ENCODE measurements at places on chromosomes 5 and 9. TPM values are rescaled to one million over a fixed set of nuclear protein-coding genes. Genes with fewer than 3 reads are reported as not detected.
A peak's percentile ranks its signal among the peaks of the same experiment; 100 is the strongest.

- DNase-seq = peak; percentile 93
Measured at GRCh38 chr9:128987805-128988204, 40.3 kb downstream of the NUP188 start.

GRCh38 chr5:160438316-160439204 lies 16.9 kb downstream of the PTTG1 start:
- peak; percentile 68 for DNase-seq

DNA sequence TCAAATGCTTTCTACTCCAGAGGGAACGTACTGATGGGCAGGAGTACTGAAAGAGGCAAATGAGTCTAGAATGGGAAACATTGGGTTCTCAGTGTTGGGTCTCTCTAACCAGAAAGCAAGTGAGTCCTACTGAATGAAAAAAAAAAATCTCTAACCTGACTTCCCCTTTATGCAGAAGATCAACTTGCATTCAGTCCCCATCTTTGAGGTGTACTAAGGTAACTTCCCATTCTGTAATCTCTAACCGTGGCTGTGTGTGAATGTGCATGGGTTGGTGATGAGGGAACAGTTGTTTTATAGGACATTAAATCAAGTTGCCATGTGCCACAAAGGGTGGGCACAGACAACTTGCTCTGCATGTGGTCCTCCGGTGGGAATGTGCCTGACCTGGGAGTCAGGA lies 264.6 kb upstream of the CLINT1 start:
- DNase-seq = no peak

DNA sequence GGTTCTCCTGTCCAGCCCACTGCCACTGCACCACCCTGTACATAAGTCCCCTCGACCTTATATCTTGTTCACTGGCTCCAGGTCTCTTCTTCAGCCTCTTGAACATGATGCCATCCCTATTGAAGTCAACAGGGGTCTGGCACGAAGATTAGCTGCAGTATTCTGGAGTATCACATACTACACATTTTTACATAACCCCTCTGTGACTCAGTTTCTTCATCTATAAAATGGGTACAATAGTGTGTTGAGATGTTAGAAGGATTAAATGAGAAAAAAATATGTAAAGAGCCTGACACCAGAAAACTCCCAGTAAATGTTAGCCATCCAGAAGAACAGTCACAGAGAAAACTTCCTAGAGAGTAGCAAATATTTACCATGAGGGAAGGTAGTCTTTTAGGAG lies 98.9 kb downstream of the PIK3R1 start:
- no peak for DNase-seq

DNA sequence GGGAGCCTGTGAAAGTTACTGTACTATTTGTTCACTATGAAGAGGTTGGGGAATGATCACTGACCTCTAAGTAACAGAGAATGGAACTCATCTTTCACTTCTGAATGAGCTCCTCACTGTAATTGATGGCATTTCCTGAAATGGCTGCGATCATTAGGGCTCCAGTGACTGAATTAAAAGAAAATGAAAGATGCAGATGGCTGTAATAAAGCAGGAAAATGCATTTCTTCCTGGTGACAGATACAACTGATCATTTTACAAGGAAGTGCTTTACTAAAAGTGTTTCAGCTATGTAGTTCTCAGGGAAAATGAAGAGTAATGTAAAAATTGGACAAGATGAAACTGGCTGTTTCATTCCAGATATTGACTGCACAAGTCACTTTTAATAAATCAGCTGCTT lies 1200.6 kb upstream of the NUDT12 start:
- DNase-seq = no peak

DNA sequence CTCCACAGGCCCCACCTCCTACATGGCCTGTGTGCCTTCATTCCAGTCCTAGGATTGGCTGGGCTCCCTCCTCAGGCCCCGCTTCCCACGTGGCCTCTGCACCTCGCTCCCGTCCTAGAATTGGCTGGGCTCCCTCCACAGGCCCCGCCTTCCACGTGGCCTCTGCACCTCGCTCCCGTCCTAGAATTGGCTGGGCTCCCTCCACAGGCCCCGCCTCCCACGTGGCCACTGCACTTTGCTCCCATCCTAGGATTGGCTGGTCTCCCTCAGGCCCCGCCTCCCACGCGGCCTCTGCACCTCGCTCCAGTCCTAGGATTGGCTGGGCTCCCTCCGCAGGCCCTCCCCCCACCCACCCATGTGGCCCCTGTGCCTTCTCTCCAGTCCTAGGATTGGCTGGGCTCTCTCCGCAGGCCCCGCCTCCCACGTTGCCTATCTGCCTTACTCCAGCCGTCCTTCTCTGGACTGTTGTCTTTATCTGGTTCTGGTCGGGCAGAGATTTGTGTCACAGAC lies 45.3 kb upstream of the CACNA1B start:
- DNase-seq = no peak

DNA sequence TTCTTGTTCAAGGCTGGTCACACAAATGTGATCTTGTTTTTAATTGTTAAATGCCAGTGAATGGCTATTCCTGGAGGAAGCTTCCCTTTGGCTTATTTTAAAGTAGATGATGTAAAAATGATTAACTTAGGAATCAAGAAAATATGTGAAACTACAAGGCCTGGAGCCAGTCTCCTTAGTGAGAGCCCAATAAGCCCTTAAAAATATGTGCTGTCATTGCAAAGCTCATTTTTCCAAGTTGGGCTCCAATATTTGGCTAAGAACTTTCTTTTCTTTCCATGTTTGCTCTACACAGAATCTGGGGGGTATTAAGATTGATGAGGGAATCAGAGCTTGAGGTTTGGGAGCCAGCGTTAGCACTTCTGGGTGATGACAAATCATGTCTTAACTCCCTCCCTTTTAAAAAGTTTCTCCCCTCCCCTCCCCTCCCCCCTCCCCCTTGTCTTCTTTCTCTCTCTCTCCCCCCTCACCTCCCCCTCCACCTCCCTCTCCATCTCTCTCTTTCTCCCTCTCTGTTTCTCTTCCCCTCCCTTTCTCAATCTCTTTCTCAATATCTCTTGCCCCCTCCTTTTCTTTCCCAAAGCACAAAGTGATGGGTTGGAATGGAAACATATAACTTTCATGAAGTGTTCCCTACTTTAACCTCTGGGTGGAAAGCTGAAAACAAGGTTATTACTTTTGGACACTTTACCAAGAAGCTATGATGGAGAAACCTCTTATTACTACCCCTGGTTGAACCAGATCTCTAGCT lies 86.0 kb downstream of the FBXL7 start:
- DNase-seq = no peak

DNA sequence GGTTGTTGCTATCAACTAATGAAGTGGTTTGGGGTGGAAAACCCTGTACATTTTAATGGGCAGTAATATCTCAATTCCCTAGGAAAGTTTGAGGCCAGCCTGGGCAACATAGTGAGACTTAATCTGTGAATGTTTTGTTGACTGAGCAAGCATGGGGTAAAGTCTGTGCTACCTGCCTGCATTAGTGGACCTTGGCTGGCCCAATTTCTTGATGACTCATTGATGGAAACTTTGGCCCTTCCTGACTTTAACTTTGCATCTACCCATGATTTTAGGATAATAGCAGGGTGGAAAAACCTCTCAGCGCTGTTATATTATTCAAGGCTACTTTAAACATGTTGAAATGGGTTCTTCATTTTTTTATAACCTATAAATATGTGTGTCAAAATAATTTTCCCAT lies 389.4 kb upstream of the RORB start:
- DNase-seq = no peak

DNA sequence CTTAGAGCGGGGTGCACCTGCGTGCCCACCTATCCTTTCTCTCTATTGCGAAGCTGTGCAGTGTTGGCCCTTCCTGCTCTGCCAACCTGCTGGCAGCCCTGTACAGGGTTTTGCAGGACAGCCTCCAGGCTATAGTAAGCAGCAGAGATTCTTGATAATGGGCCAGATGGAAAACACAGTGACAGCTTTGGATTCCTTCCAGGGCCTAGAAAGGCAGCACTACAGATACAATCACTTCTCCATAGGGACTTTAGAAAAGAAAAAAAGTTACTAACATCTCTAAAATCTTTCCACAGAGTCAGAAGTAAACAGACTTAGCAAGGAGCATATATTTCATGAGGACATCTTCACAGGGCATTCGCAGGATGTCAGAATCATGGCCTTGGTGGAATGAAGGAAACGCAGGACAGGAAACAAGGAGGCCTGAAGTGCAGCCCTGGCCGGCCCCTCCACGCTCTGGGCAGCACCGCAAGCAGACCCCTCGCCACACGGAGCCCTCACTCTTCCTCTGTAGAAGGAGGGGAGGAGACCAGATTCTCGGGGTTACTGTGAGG lies 172.1 kb upstream of the GAS1 start:
- DNase-seq = peak; percentile 76

DNA sequence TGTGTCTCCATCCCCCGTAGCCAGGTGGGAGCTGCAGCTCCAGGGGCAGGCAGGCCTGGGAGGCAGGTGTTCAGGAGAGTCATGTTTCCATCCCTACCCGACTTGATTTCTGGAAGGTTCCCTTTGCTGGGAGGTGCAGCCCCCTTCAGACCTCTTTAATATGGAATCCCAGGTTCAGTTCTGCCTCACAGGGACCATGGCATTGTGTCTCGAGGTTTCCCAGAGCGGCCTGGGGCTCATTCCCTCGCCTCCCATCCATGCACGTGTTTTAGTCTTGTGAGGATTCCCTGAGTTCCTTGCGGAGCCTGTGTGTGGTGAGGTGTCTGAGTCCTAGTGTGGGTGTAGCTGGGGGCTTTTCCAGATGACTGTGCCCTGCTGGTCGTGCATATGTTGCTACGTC lies 16.5 kb upstream of the AHRR start:
- DNase-seq = no peak

- DNase-seq = peak; percentile 76
Measured at GRCh38 chr5:140310434-140310833, 7.5 kb upstream of the PFDN1 start.

- DNase-seq = peak; percentile 49
Measured at GRCh38 chr5:5497152-5497788, 74.8 kb downstream of the ICE1 start.

- no peak for DNase-seq
Measured at GRCh38 chr5:176183321-176184074, 54.7 kb upstream of the SIMC1 start.

- no peak for DNase-seq
Measured at GRCh38 chr5:27568811-27569210, 530.4 kb upstream of the CDH9 start.

GRCh38 chr5:142325725-142326479 lies 1.1 kb upstream of the SPRY4 start:
- DNase-seq = peak; percentile 90

DNA sequence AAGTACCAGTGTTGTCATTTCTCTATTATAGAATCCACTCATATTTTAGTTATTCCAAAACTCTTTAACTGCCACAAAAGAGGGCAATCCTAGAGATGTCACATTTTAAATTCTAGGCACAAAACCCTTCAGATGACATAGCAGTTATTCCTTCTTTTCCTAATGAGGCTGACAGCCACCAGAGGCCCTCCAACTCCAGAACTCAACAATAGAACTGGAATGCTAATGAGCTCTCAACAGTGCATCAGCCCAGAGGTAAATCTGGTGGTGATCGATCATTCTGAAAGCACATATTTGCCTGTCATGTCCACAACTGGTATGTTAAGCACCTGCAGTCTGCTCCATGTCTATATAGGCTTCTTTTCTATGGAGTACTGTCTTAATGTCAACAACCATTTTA lies 40.2 kb upstream of the RAB3C start:
- DNase-seq = no peak

- DNase-seq = no peak
Measured at GRCh38 chr9:83526901-83527300, 11.3 kb downstream of the FRMD3 start.

DNA sequence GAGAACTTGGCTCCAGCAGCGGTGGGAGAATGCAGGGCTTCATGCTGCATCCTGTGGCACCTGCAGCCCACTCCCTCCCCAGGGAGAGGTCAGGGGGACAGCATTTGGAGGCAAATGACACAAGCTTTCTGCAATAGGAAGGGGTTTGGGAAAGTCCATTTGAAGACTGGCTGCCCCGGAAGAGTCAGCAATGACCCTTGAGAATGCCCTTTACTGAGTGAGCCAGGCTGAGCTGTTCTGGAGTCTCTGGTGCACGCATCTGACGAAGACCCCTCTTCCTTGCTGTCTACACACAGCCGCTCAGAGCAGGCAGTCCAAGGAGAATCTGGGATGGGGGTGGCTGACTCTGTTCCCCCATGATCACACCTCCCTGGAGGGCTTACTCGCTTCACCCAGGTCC lies 5.5 kb upstream of the NXNL2 start:
- DNase-seq = no peak

- no peak for DNase-seq
Measured at GRCh38 chr5:109788596-109788995, 98.9 kb downstream of the MAN2A1 start.

DNA sequence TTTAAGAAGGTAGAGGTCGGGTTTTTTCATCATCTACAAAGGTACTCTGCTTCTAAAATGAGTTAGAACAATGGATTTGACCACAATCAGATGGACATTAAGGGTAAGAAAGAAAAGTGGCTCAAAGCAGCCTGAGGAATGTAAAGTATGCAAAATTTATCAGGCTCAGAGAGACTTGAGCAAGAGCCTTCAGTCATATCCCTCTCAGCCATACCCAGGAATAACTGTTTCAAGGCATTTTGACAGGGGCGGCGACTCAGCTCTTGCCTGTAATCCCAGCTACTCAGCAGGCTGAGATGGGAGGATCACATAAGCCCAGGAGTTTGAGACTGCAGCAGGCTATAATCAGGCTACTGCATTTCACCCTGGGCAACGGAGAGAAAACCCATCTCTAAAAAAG lies 38.8 kb upstream of the ANXA2R start:
- peak; percentile 79 for DNase-seq

- DNase-seq = no peak
Measured at GRCh38 chr9:112162621-112163413, 12.3 kb downstream of the SUSD1 start.

GRCh38 chr5:143134900-143135299 lies 268.6 kb downstream of the NR3C1 start:
- DNase-seq = no peak

Gene GABRA6
- total RNA-seq = not detected

Gene PDE4D
- total RNA-seq = 14.9 TPM

Gene DNAH5
- total RNA-seq = 2.2 TPM

Gene CBY3
- not detected for total RNA-seq

Gene SPATA31E1
- total RNA-seq = not detected

Gene NUTM2F
- not detected for total RNA-seq

Gene DOCK2
- 68.9 TPM for total RNA-seq

Gene FGF10
- total RNA-seq = 0.16 TPM

Gene SPEF2
- total RNA-seq = 15.6 TPM

Gene SLC1A1
- total RNA-seq = 1.7 TPM

Gene FAM200C
- 17.9 TPM for total RNA-seq

Gene SLC36A2
- total RNA-seq = not detected

Gene FCN1
- not detected for total RNA-seq

Gene ST8SIA4
- total RNA-seq = 0.07 TPM

Gene CMYA5
- 0.16 TPM for total RNA-seq

Gene DCTN4
- total RNA-seq = 68.0 TPM

Gene CCL28
- not detected for total RNA-seq

Measured in A172 (cell line).